Naive thymus-derived CD8-positive, alpha-beta T cell (primary cell): ENCODE measurements at places on chromosomes 6 and 20. TPM values are rescaled to one million over a fixed set of nuclear protein-coding genes. Genes with fewer than 3 reads are reported as not detected.

Gene MLN
- not detected for polyA plus RNA-seq

DNA sequence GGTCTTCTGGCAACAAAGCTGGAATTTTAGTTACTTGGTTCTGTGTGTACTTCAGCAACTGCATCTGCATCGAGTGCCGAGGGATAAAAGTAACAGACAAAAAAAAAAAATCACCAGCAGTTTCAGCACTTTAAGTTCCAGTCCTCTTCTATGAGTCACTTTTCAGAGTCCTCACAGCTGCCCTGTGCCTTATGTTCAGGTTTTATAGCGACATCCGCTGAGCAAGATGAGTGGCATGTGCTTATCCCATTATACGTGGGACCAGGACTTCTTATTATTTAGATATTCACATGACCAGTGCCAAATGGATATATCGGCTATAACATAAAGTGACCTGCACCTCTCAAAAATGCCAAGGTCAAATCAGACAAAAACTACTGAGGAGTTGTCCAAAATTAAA is 242.9 kb downstream of the FOXA2 start:
- no peaks in the 10 kb centered on the region for H3K36me3 ChIP-seq
- H3K27me3 ChIP-seq, result peaks cover 13% of the 10 kb centered on the region
- H3K4me3 ChIP-seq, result no peak overlapping the region
- no peak for DNase-seq

DNA sequence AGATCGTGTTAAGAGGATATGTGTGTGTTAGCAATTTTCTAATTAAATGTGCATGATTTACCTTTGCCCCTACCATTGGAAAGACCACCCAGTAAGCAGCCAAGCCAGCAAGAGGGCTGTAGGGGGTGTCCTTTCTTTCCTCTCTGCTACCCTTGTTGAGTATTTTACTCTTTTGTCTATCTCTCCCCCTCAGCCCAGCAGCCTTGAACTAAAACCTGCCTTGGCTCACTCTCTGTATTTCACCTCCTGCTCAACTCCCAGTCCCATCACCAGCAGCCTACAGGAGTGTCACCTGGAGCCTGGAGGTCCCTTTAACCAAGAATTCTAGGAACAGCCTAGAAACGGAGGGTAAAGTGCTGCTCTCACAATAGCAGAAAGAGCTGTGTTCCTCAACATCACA is 81.0 kb downstream of the HIVEP2 start:
- no peak for DNase-seq
- peak overlapping the region; percentile 84 for H3K27ac ChIP-seq
- H3K4me1 ChIP-seq, result peaks cover 84% of the 10 kb centered on the region
- no peak overlapping the region for H3K4me3 ChIP-seq

DNA sequence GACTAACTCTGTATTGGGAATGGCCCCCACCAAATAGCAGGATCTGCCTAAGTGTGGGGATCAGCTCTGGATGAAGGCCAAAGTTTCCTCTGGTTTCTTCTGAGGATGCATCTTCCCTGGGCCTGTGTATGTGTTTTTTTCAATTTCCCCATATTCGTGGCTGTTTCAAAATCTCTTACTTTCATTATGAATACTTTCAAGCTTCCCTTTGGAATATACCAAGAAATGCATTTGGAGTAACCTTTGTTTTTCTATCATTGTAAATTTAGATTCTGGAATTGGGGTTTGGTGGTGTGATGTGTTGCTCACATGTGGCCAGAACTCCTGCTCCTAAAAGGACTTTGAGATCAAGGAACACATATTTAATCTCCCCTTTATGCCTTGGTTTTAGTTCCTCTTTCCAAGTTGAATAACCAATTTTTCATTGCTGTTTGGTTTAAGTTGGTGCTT is 8.4 kb downstream of the ENTPD6 start:
- no peak for DNase-seq
- H3K4me1 ChIP-seq, result peaks cover 52% of the 10 kb centered on the region
- no peak overlapping the region for H3K4me3 ChIP-seq
- H3K27ac ChIP-seq, result peak overlapping the region; percentile 72
- H3K27me3 ChIP-seq, result no peaks in the 10 kb centered on the region
- no peaks in the 10 kb centered on the region for H3K36me3 ChIP-seq

Gene NDRG3
- polyA plus RNA-seq, result 40.3 TPM

- H3K4me1 ChIP-seq, result peaks cover 17% of the 10 kb centered on the region
- no peak overlapping the region for H3K4me3 ChIP-seq
- no peak for DNase-seq
- H3K36me3 ChIP-seq, result peaks cover 88% of the 10 kb centered on the region
Observed at GRCh38 chr6:15504581-15505350, 158.1 kb downstream of the DTNBP1 start.

Gene TRAPPC3L
- polyA plus RNA-seq, result not detected

GRCh38 chr6:170464524-170464979 is 88.6 kb downstream of the PSMB1 start:
- H3K27ac ChIP-seq, result no peak overlapping the region
- no peaks in the 10 kb centered on the region for H3K36me3 ChIP-seq
- H3K27me3 ChIP-seq, result peaks cover 5% of the 10 kb centered on the region
- no peak for DNase-seq

Gene MEP1A
- not detected for polyA plus RNA-seq

GRCh38 chr6:21263531-21264287 is 329.8 kb upstream of the SOX4 start:
- no peaks in the 10 kb centered on the region for H3K36me3 ChIP-seq
- no peaks in the 10 kb centered on the region for H3K4me1 ChIP-seq
- H3K27ac ChIP-seq, result no peak overlapping the region
- H3K27me3 ChIP-seq, result no peaks in the 10 kb centered on the region

DNA sequence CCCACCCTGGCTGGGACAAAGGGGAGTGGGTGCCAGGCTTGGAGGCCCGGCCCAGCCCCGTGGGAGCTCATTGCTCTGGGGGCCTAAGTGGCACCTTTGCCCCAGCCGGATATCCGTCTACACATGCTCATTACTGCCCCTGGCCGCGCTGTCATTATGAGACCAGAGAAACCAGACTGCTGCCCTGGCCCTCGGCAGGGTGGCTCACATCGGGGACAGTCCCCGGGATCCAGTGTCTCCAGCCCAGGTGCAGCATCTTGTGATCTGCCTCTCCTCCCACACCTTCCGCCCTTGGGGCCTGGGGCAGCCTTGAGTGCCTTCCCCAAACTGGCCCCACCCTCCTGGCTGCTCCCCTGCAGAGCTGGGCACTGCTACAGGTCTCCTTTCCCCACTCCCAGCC is 4.9 kb downstream of the SRMS start:
- no peaks in the 10 kb centered on the region for H3K27me3 ChIP-seq
- no peak overlapping the region for H3K4me3 ChIP-seq
- H3K27ac ChIP-seq, result no peak overlapping the region
